Activated CD8-positive, alpha-beta memory T cell treated with anti-CD3 and anti-CD28 coated beads for 4 hours (primary cell): ENCODE measurements at places on chromosomes 3 and 15.

DNA sequence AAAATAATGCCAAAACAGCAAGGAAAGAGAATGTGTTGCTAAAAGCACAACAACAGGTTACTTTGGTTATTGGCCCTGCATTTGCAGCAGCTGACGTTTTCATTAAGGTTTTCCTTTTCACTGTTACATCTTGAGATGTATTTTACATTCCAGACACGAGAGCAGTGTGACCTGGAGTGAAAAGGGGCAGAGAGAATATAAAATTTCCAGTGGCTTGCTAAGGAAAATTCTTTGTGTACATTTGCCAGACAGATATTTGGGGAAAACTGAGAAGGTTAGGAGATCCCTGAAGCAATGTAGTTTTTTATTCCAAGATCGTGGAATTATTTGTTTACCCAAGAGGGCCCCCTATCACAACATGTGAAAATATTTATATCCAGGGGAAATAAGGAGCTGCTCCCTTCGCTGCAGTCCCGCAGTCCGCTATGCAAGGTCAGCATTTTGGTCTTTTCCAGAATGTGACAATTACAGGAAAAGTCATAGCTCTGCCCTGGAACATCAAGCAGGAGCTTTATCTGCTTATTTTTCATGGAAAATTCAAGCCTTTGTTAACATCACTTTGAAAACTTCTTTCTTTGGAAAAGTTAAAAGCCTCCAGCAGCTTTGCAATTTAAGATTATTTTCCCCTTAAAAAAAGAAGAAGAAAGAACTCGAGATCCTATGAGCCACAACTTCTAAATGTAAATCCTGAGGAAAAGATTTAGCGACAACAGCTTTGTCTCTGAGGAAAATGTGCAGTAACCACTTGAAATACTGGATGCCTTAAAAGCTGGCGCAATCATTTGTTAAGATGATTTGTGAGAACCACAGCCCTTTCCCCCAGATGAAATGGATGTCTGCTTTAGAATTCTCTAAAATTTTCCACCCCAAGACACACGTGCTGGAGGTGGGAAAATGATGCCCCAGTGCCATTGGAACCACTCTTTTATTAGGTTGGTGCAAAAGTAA is 256.4 kb upstream of the TPM1 start:
- no peak for DNase-seq

GRCh38 chr3:178561239-178561638 is 25.0 kb downstream of the KCNMB2 start:
- DNase-seq, result no peak

- no peak for DNase-seq
These were observed 5.5 kb downstream of the ABTB1 start for GRCh38 chr3:127678315-127678599.

DNA sequence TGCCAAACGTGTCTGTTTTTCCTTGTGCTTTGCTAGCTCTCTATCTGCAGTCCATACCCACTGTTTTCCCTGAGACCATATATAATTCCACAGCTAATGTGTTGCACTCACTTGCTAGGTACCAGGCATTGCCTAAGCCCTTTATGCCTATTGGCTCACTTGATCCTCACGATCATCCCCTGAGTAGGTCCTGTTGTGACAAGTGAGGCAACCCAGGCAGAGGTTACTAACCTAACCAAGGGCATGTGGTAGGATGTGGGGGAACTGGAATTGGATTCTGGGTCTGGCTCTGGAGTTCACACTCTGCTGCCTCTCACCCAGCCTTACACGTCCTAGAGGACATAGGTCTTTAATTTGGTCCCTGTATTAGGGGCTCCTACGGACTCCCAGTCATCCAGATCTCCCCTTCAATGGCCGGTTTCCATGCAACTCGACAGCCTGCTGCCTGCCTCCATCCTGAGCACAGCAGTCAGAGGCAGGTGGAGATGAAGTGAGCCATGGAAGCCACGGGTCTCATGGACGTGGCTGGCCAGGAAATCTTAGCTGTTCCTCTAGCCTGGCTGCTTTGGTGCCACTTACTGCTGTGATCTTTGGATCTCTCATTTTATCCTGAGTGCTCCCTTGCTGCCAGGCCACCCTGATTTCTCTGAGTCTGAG is 38.9 kb upstream of the MYZAP start:
- no peak for DNase-seq

- DNase-seq, result no peak
These were observed 10.3 kb downstream of the EID1 start for GRCh38 chr15:48888191-48888590.
